ENCODE measurements at places on chromosomes 4 and X. TPM values are rescaled to one million over a fixed set of nuclear protein-coding genes. Genes with fewer than 3 reads are reported as not detected.

KLKB1 gene
- 0.22 TPM for total RNA-seq

GRCh38 chr4:151099976-151100417 is 569 bp downstream of the RPS3A start:
- peak; percentile 61 for DNase-seq

TBC1D8B gene
- total RNA-seq = 2.2 TPM

- DNase-seq = no peak
Observed at GRCh38 chr4:13928214-13928613, 300.7 kb upstream of the BOD1L1 start.

CLDN34 gene
- total RNA-seq = 0.20 TPM

- no peak for DNase-seq
Observed at GRCh38 chrX:17669891-17670290, 67.4 kb upstream of the SCML1 start.

GRCh38 chrX:68686097-68686977 is 38.9 kb downstream of the STARD8 start:
- DNase-seq = peak; percentile 52

GRCh38 chr4:36651253-36651652 is 369.8 kb downstream of the DTHD1 start:
- DNase-seq = no peak

NAP1L3 gene
- total RNA-seq = 0.44 TPM

FRG2 gene
- not detected for total RNA-seq

DNA sequence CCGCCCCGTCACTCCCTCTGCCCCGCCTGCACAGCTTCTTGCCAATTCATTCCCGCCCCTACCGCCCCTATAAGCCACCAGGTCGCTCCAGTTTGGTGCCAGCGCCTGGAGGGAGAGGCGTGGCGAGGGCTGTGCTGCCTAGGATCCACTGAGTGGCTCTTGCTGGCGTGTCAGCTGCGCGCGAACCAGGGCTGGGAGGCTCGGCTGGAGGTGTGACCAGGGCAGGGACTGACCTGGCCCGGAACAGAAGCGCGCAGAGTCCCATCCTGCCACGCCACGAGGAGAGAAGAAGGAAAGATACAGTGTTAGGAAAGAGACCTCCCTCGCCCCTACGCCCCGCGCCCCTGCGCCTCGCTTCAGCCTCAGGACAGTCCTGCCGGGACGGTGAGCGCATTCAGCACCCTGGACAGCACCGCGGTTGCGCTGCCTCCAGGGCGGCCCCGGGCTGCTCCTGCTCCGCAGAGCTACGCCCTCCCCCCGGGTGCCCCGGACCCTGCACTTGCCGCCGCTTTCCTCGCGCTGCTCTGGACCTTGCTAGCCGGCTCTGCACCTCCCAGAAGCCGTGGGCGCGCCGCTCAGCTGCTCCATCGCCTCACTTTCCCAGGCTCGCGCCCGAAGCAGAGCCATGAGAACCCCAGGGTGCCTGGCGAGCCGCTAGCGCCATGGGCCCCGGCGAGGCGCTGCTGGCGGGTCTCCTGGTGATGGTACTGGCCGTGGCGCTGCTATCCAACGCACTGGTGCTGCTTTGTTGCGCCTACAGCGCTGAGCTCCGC is at the start of gene GPR78:
Gene GPR78 (plus strand): TSS at position 72 of the 773 bp plus-strand sequence. CDS start 591 bp downstream, at position 663.
- DNase-seq = peak; percentile 76

GRCh38 chr4:183469285-183469684 is 24.8 kb downstream of the CDKN2AIP start:
- DNase-seq = no peak

MAGEA4 gene
- not detected for total RNA-seq

STPG2 gene
- total RNA-seq = not detected

NAA11 gene
- not detected for total RNA-seq

GRCh38 chr4:13921805-13922204 is 294.3 kb upstream of the BOD1L1 start:
- no peak for DNase-seq

CXorf66 gene
- total RNA-seq = not detected

- DNase-seq = no peak
Observed at GRCh38 chr4:111011458-111011857, 388.6 kb upstream of the PITX2 start.

MAD2L1 gene
- 7.7 TPM for total RNA-seq

GIMD1 gene
- not detected for total RNA-seq

NEIL3 gene
- 1.2 TPM for total RNA-seq

VCX3B gene
- total RNA-seq = not detected

DNA sequence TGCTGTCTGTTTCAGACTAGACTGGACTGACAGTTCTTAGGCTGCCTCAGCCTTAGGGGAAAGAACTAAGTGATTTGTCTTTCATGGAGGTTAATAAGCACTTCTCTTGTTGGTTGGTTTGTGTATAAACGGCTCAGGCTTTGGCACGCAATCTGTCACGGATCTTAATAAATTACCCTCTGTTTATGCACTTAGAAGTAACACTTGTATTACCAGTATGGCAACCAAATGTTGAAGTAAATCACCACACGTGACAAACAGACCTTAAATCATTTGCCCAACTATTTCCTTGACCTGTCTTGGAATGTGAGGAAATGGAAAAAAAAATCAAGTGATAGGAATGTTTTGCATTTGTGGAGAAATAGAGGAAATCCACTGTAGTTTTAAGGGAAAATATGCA is 69.9 kb downstream of the TEX13A start:
- DNase-seq = peak; percentile 43

- DNase-seq = no peak
Observed at GRCh38 chr4:180926277-180926676, 1316.9 kb upstream of the TENM3 start.

DNA sequence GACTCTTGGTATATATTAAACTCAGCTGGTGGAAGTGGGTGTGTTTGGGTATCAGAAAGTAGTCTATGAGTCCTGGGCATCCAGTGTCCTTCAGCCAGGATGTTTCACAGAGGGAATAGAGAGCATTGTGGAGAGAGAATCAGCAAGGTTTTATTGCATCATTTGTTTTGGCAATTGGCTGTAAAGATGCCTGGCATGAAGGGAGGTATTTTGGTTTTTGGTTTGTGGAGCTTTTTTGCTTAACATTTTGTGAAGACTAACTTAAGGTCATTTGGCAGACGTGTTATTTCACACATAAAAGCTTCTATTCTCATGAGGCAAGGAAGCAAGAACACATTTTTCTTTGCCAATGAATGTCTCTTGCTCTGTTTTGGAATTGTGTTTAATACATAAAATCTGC is 71.1 kb downstream of the DCLK2 start:
- DNase-seq = no peak

SMIM31 gene
- not detected for total RNA-seq

GAGE12J gene
- total RNA-seq = not detected

DNA sequence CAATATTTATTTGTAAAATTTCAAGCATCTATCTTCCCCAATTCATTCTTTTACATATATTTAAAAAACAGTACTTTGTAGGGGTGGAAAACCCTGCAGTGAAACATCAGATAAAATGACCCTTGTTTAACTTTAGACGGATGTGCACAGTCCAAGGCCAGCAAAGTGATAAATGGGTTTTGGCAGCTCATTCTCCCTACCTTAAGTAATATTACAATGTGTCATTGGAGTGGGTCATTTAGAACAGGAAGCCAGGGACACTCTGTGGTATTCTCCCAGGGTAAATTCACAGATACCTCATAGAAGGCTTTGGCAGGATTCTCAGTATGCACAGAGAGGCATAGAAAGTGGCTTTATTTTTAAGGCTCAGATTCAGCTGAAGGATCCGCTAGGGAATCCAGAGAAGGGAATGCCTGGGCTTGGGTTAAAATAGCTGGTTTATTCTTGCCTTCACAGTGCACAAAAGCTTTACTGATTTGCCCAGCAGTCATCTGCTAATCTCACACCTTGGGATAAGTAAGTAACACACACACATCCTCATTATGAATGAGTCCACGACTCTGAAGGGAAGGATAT is 206.7 kb downstream of the RASL11B start:
- peak; percentile 75 for DNase-seq

- no peak for DNase-seq
Observed at GRCh38 chr4:105657117-105657765, 51.2 kb downstream of the INTS12 start.

DNA sequence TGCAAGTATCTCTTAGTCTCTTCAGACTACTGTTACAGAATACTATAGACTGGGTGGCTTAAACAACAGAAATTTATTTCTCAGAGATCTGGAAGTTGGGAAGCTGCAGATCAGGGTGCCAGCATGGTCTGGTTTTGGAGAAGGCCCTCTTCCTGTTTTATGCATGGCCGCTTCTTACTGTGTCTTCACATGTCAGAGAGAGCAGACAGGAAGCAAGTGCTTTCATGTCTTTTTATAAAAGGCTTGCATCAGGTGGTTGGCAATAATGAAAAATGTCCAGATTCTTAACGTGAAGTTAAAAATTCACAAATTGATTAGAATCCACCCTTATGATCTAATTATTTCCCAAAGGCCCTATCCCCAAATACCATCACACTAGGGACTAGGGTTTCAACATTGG is 284.9 kb downstream of the RPA4 start:
- no peak for DNase-seq

GRCh38 chr4:141133146-141133998 is at the start of gene RNF150:
RNF150 (minus strand) TSS chr4:141133469.
- peak; percentile 61 for DNase-seq

GRCh38 chr4:21921526-21922180 is 26.9 kb downstream of the KCNIP4 start:
- DNase-seq = no peak

PCDH19 gene
- under 0.01 TPM for total RNA-seq

SAGE1 gene
- total RNA-seq = not detected

- DNase-seq = no peak
Observed at GRCh38 chr4:183177001-183177400, 77.9 kb downstream of the WWC2 start.

- DNase-seq = no peak
Observed at GRCh38 chrX:138504273-138504672, 207.2 kb downstream of the FGF13 start.

COMMD8 gene
- 14.3 TPM for total RNA-seq

TMSB15A gene
- total RNA-seq = 1.1 TPM

- DNase-seq = no peak
Observed at GRCh38 chrX:10165580-10166247, 8.9 kb downstream of the CLCN4 start.

- no peak for DNase-seq
Observed at GRCh38 chr4:39850727-39851126, 127.0 kb downstream of the PDS5A start.

DNAAF6 gene
- not detected for total RNA-seq

ADAM29 gene
- total RNA-seq = not detected

- no peak for DNase-seq
Observed at GRCh38 chrX:11064851-11065600, 46.1 kb upstream of the HCCS start.

- DNase-seq = no peak
Observed at GRCh38 chrX:1330605-1331004, 6.0 kb upstream of the IL3RA start.
